Tibial nerve (tissue), 4 donors: ENCODE measurements at places on chromosomes 12 and 14. TPM values are rescaled to one million over a fixed set of nuclear protein-coding genes. Genes with fewer than 3 reads are reported as not detected.
A peak's percentile ranks its signal among the peaks of the same experiment; 100 is the strongest.

DNA sequence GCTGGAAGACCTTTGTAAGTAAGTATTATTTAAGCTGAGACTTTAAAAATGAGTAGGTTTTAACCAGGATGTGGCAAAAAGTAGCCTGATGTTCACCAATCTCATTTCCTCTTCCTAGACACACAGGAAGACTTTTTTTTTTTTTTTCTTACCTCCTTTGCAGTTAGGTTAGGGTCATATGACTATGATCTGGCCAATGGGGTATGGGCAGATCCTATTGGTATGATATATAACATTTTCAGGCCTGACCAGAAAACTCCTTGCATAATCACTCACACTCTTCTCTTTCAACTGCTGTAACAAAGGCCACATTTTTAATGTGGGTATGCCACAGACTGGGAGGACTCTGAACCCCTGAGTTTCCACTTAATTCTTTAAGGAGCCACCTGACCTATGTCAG, 2.7 kb upstream of the RPS6KA5 start:
- peaks cover 6% of the 10 kb centered on the region for H3K4me1 ChIP-seq
- peak overlapping the region; percentile 27 for H3K27ac ChIP-seq
- no peak for DNase-seq

GRCh38 chr14:20530771-20531571, 25.6 kb downstream of the RNASE10 start:
- peak; percentile 92 for DNase-seq
- peaks cover 4% of the 10 kb centered on the region for H3K27me3 ChIP-seq
- H3K36me3 ChIP-seq: no peaks in the 10 kb centered on the region
- no peaks in the 10 kb centered on the region for H3K4me1 ChIP-seq
- H3K4me3 ChIP-seq: no peak overlapping the region
- H3K27ac ChIP-seq: no peak overlapping the region

DNA sequence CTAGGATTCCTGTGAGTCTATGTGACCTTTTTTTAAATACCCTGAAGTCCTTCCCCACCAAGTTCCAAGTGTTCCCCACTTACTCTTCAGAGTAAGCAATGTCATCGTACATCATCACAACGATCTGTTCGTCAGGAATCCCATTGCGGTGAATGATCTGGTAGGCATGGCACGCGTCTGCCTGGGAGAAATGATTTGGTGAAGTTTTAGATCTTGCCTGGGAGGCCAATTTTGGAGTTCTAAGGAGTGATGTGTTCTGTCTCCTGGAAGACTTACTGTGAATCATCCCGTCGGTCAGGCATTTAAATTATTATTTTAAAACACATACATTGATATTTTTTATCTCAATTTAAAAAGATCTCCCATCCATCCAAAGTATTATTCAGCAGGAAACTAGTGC, 29.8 kb downstream of the LGMN start:
- no peak for DNase-seq
- no peaks in the 10 kb centered on the region for H3K36me3 ChIP-seq
- no peak overlapping the region for H3K27ac ChIP-seq

- H3K27me3 ChIP-seq: no peaks in the 10 kb centered on the region
- no peaks in the 10 kb centered on the region for H3K36me3 ChIP-seq
- no peak overlapping the region for H3K4me3 ChIP-seq
- DNase-seq: no peak
- H3K27ac ChIP-seq: no peak overlapping the region
These were observed 116.4 kb upstream of the ATF1 start for GRCh38 chr12:50647479-50647878.

- H3K27ac ChIP-seq: peak overlapping the region; percentile 2
- peaks cover 54% of the 10 kb centered on the region for H3K36me3 ChIP-seq
- no peak overlapping the region for H3K4me3 ChIP-seq
- no peaks in the 10 kb centered on the region for H3K27me3 ChIP-seq
- H3K4me1 ChIP-seq: no peaks in the 10 kb centered on the region
- DNase-seq: no peak
These were observed 15.6 kb downstream of the JDP2 start for GRCh38 chr14:75443203-75443969.

DNA sequence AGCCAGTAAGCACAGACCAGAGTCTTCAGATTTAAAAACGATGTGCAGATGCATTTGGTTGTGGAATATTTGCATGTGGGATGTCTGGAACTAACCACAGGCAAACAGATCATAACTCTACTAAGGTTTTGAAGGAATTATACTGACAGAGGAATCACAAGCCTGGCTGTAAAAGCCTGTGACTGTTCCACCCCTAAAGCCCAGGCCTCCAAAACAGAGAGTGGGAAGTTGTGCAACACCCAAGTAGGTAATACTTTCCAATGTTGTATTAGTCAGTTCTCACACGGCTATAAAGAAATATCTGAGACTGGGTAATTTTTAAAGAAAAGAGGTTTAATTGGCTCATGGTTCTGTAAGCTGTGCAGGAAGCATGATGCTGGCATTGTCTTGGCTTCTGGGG, 68.1 kb upstream of the DCD start:
- H3K4me1 ChIP-seq: no peaks in the 10 kb centered on the region
- no peak overlapping the region for H3K4me3 ChIP-seq
- no peaks in the 10 kb centered on the region for H3K36me3 ChIP-seq
- no peak overlapping the region for H3K27ac ChIP-seq
- no peaks in the 10 kb centered on the region for H3K27me3 ChIP-seq

- H3K4me1 ChIP-seq: no peaks in the 10 kb centered on the region
- H3K36me3 ChIP-seq: no peaks in the 10 kb centered on the region
- H3K4me3 ChIP-seq: no peak overlapping the region
- no peak for DNase-seq
- H3K27me3 ChIP-seq: no peaks in the 10 kb centered on the region
- H3K27ac ChIP-seq: no peak overlapping the region
These were observed 294.3 kb upstream of the MGAT4C start for GRCh38 chr12:86550218-86551145.

DNA sequence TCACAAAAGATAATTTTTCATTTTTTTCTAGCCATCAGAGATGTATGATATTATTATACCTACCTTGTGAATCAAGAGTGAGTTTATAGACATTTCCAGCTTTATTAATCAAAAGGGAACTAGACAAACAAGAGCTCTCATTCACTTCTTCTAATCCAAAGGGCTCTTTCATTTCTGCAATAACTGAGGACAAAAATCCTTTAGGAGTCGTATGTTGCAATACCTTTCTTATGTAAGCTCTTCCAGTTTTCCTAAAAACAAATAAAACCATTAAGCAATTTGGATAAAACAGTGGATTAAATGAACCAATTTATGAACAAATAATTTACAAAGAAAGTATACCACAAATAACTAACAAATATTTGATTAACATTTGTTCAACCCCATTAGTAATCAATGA, 107.1 kb downstream of the CATSPERB start:
- no peak overlapping the region for H3K27ac ChIP-seq
- no peak for DNase-seq
- no peaks in the 10 kb centered on the region for H3K36me3 ChIP-seq
- no peak overlapping the region for H3K4me3 ChIP-seq

DNA sequence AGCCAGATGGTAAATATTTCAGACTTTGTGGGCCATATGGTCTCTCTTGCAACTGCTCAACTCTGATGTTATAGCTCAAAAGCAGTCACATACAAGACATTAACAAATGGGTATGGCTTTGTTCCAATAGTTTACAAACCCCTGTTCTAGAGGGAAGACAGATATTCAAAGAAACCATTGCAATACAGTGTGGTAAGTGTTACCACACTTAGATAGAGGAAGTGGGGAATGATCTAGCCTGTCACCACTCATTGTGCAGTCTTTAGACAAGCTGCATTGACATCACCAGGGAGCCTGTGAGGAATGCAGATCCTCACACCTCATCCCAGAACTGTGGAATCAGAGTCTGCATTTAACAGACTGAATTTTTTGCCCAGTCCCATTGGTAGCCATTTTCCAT, 80.0 kb upstream of the RGS6 start:
- no peak for DNase-seq
- no peaks in the 10 kb centered on the region for H3K36me3 ChIP-seq
- no peak overlapping the region for H3K27ac ChIP-seq
- no peaks in the 10 kb centered on the region for H3K27me3 ChIP-seq

- H3K27ac ChIP-seq: peak overlapping the region; percentile 96
- H3K27me3 ChIP-seq: no peaks in the 10 kb centered on the region
- H3K36me3 ChIP-seq: peaks cover 11% of the 10 kb centered on the region
- peaks cover 39% of the 10 kb centered on the region for H3K4me1 ChIP-seq
- no peak overlapping the region for H3K4me3 ChIP-seq
- no peak for DNase-seq
These were observed 124.6 kb downstream of the RFLNA start for GRCh38 chr12:124419292-124420040.

GRCh38 chr12:120599672-120600552, 18.7 kb upstream of the POP5 start:
- no peak overlapping the region for H3K27ac ChIP-seq
- H3K27me3 ChIP-seq: peaks cover 12% of the 10 kb centered on the region
- DNase-seq: no peak
- no peaks in the 10 kb centered on the region for H3K4me1 ChIP-seq

DNA sequence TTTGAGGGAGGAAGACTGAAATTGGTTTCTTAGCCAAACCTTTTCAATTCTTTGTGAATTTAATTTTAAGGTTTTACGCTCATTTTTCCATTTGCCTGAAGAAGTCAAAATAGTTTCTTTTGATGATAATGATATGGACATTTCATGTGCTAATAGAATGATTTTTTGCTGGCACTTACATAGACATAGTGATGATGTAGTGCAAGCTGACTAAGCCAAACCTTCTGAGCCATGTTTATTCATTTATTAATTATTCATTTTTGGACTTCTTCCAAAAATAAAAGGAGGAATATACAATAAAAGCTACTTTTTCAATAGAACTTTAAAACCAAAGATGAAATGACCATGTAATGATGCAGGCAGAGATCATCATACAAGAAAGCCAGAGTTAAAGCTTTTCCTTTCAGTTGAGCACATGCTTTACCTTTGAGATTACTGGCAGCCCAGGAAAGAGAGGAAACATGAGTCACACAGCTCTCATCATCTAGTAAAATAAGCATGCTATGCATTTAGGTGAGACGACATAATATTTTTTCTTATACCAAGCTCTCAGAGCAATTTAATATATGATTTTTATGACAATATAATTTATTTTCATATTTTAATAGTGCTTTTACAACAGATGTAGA, 24.8 kb downstream of the KCNA1 start:
- H3K27me3 ChIP-seq: peaks cover 4% of the 10 kb centered on the region
- no peaks in the 10 kb centered on the region for H3K4me1 ChIP-seq
- no peak for DNase-seq
- no peak overlapping the region for H3K27ac ChIP-seq

Gene KLHDC1
- total RNA-seq: 20.3 TPM

Gene FSCB
- 2.2 TPM for total RNA-seq

Gene CLEC1A
- 8.1 TPM for total RNA-seq
